ENCODE measurements at places on chromosomes 3 and 15.

DNA sequence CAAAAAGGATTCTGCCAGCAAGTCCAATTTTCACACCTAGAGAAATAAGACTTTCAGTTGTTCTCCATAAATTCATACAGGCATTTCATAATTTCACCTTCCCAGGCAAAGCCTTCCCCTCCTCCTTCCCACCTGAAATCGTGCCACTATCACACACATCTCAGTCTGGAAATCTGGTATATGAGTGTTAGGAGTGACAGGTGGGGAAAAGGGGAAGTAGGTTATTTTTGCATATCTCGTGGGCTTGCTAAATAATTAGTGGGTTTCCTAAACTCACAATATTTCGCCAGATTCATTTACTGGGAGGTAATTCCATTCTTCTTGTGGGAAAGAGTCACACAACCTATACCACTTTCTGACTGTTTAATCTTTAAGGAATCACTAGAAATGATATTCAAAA lies 7.4 kb downstream of the ALDH1A2 start:
- DNase-seq = no peak

GRCh38 chr3:47989981-47990440 lies 26.2 kb downstream of the MAP4 start:
- peak; percentile 63 for DNase-seq

GRCh38 chr3:157170861-157171260 lies 10.9 kb upstream of the CCNL1 start:
- DNase-seq = no peak

GRCh38 chr3:125398952-125399351 lies 23.8 kb upstream of the ZNF148 start:
- no peak for DNase-seq

DNA sequence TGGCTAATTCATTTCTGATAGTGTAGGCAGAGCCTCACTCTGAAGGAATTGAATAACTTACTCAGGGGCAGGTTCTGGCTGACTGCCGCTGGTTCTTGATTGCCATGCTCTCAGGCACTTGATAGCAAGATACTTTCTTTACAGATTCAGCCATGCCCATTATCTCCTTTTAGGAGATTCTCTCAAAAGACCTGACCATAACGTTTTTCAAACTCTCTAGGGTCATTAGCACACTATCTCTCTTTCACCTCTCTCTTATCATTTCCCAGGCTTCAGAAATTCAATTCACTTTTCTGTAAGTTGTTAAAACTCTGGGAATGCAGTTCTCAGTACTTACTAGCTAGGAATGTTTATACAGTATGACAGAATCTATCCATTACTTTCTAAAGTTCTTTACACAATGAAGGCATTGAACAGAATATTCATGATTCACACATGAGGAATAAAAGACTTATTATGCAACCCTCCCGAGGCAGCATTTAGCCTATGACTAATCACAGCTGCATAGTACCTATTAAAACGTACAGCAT lies 850.3 kb upstream of the CADM2 start:
- DNase-seq = no peak
